ENCODE measurements at places on chromosomes 7 and 10.

GRCh38 chr10:58140054-58140453, 127.6 kb downstream of the IPMK start:
- no peak for DNase-seq

- peak; percentile 60 for DNase-seq
These were observed 32.8 kb upstream of the SFTPD start for GRCh38 chr10:79981450-79982361.

- DNase-seq = no peak
These were observed 48.1 kb downstream of the DRGX start for GRCh38 chr10:49347827-49348226.

DNA sequence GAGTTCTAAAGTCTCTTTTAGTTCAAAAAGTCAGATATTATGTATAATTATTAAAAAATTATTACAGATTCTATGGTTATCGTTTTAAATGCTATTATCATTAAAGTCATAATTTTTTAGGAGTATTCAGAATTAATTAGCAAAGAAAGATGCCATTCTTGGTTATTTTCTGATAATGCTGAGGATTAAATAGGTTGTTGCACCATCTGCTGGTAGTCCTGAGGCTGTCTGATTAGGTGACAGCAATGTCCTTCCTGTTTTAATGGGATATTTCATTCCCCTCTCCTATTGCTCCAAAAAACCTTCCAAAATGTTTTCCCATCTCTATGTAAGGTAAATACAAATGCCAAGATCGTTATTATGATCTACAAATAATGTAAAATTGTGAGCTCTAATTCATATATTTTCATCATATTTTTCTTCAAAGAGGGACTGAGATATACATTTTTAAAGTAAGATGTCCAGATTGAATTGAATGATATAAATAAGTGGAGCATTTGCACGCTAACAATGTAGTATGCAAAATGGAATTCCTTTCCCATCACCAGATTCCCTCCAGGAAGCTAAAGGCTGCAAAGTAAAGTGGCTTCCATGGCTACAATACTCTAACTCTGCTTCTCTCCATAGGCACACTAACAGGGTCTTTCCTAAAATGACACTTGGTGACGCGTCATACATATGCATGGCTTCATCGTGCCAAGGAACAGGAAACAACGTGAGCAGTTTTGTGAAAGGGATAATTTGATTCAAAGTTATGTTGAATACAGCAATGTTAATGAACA, 58.8 kb upstream of the AKR1E2 start:
- DNase-seq = peak; percentile 29

DNA sequence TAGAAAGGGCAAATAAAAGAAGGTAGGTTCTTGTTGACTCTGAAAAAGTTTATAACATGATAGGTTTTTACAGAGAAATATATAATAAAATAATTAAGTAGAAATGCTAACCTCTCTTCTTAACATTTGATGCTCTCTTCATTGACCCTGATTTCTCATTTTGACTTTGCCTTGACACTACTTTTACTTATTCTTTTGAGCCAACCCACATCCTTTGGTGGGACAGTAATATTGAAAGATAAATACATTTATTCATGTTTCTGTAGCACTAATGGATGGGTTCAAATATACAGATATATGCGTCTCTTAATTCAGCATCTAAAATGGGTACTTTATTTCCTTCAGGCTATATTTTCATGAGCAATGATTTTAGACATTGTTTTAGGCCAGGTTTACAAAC, 34.4 kb downstream of the DDC start:
- no peak for DNase-seq

DNA sequence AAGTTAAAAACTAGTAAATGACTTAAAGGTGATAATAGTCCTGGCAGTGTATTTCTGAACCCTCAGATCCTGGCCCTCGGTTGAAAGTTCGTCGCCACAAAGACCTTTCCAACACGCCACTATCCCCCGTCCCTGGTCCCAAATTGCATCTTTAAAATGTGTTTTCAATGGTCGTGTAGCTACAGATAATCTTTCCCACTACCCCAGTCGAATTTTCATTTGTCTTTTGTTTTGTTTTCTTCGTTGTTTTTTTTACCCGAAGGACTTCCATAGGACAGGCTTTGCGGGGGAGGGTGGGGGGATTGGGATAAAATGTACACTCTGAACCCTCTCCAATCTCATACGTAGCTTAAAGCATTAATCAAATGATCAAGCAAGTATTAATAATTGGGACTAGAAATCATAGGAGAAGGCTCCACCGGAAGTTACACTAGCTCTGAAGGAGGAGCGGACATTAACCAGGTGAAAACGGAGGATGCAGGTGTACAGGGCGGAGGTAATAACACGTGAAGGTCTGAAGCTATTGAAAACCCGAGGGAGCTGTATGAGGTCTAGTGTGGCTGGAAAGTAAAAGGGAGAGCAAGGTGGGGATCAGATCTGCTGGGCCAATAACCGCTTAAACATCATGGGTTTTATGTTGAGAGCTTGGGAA, 32.8 kb upstream of the PHF14 start:
- peak; percentile 9 for DNase-seq
